NCI-H1436 treated with DMSO at 0.1 percent for 48 hours (cell line): ENCODE measurements at places on chromosomes 2 and 18.

GRCh38 chr2:14288016-14288415 is 344.5 kb upstream of the LRATD1 start:
- no peak for DNase-seq

- no peak for DNase-seq
Observed at GRCh38 chr2:224309176-224309575, 92.7 kb downstream of the FAM124B start.

DNA sequence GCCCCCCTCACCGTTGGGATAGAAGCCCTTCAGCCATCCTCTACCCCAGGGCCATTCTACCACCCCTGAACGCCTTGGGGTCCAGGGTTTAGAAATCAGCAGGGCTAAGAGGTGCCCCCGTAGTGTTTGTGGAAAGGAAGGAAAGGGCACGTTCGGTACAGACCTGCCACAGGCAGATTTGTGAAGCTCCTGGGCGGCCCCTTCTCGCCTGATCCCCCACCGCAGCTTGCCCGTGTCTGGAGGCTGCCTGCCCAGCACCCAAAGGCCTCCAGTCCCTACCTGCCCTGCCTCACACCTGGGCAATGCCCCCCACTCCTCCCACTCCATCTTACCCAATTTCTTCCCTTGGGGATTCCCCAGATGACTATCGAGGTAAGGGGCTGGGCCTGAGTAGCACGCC is 21.2 kb downstream of the ATP6V1C2 start:
- no peak for DNase-seq

GRCh38 chr2:159998243-159998642 is 64.2 kb downstream of the PLA2R1 start:
- DNase-seq: no peak

DNA sequence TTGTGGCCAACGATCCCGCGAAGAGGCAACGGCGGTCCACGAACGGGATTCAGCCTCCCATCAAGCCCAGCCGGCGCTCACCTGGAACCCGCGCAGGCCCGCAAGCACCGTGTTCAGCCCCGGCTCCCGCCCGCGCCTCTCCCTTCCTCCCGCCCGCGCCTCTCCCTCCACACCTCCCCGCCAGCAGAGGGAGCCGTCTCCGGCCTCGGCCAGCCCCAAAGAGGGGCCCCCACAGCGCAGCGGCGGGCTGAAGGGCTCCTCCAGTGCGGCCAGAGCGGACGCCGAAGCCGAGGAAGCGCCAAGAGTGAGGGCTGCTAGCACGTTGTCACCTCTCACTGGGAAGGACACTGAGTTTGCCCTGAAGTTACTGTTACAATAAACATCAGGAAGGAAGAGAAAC is 55.3 kb upstream of the LAPTM4A start:
- no peak for DNase-seq

- DNase-seq: no peak
Observed at GRCh38 chr2:237919593-237919992, 47.2 kb upstream of the UBE2F start.

GRCh38 chr2:158723921-158724802 is 71.0 kb upstream of the DAPL1 start:
- no peak for DNase-seq

DNA sequence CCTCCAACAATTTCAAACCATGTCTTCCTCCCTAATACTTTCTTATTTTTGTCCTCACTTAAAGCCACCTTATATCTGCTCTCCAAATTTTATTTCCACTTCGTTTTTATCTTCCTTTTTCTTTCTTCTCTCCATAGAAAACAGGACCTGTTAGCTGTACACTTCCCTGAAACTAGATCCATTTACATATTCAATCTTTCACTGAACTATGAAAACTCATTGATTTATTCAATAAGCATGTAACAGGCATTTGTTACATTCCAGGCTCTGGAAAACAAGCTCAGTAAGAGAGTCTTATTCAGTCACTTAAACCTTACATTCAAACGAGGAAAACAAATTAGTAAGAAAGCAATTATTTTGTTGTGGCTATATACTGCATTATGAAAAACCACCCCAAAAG is 1225.3 kb downstream of the SUCLG1 start:
- no peak for DNase-seq

DNA sequence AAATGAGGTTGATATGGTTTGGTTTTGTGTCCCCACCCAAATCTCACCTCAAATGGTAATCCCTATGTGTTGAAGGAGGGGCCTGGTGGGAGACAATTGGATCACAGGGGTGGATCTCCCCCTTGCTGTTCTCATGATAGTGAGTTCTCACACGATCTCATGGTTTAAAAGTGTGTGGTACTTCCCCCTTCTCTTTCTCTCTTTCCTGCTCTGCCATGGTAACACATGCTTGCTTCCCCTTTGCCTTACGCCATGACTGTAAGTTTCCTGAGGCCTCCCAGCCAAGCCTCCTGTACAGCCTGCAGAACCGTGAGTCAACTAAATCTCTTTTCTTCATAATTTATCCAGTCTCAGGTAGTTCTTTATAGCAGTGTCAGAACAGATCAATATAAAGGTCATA is 24.7 kb upstream of the FAM124B start:
- DNase-seq: no peak

DNA sequence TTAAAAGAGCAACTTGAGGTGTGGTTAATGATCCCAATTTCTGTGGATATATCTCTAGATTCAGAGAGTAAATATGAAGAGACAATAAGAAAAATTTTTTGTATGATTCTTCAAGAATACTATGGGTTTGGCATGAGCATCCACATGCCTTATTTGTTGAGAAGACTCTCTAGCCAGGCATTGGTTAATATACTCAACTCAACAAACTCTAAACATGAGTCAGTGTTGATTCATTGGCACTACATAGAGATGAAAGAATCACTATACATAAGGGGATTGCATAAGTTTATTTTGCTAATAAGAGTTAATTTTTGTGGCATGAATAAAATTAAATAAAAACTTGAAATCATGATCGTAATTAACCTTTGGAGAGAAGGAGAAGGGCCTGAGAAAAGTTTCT is 930.2 kb upstream of the LRRTM1 start:
- DNase-seq: no peak

DNA sequence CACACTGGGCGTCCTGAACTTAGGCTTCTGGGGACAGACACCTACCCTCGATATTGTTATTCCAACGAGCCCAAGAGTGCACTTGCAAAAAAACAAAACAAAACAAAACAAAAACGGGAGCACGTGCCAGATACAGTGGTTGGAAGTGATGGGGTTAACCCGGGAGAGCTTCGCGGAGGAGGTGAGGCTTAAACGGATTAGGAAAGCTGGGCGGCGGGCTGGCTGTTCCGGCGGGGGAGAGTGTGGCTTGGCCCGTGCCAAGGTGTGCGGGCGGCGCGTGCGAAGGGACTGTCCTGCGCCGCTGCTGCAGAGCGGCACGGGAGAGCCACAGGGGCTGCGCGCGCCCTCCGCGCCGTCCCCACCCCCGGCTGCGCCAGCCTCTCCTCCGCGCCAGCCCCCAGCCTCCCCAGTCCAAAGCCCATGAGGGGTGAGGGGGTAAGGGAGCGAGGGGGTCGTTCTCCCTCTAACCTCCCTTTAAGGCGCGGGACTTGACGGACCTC is 1.5 kb upstream of the SLC30A3 start:
- no peak for DNase-seq

GRCh38 chr2:169294001-169294675 is 68.2 kb downstream of the LRP2 start:
- DNase-seq: no peak

GRCh38 chr18:79548077-79548450 is 131.5 kb upstream of the CTDP1 start:
- DNase-seq: no peak
